Uterus (tissue), 4 donors: ENCODE measurements at places on chromosomes 13 and 19. TPM values are rescaled to one million over a fixed set of nuclear protein-coding genes. Genes with fewer than 3 reads are reported as not detected.

The VSTM1 gene
- not detected for total RNA-seq

The FGF22 gene
- total RNA-seq = not detected

- no peak for DNase-seq
Observed at GRCh38 chr13:97892717-97893116, 60.8 kb upstream of the IPO5 start.

DNA sequence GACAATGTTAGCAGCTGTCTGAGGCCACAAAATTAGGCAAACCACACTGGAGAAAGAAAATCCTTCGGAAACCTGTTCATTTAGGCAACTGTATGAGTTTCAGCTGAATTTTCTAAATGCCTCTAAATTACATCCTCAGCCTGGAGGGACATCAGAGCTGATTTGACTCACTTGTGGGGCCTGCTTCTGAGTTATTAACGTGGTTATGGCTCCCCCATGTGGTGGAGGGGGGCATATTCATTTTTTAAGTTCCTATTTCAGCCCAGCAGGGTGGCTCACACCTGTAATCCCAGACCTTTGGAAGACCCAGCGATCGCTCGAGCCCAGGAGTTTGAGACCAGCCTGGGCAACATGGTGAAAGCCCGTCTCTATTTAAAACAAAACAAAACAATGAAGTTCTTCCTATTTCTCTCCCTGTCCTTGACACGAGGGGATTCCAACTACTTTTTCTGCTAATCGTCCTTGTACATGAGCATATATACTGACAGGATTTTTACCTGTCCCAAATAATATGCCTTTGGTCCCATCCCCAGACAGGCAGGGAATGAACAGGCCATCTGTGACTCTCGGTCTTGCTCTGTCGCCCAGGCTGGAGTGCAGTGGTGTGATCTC lies 31.5 kb upstream of the HIF3A start:
- peak; percentile 52 for DNase-seq

DNA sequence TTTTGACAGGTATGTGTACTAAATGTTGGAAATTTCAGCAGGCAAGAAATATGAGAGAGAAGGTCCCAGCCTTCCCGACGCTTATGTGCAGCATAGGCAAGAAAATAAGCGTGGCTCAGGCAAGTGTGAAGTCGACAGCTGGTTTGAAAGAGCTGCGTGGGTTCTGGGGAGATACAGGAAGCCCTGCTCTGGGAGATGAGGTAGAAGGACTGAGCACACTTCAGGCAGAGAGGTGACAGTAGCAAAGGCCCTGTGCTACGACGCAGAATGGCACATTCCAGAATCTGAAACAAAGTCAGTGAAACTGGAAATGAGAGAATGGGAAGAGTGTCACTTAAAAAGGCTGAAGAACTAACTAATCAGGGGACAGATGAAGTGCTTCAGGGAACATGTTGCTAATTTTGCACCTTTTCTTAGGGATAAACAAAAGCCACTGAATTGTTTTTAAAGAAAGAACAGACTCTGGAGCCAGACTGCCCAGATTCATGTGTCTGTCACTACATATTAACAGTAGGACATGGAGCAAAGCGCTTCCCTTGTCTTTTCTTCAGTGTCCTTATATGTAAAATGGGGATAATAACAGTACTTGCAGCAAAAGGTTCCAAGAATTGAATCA lies 160.1 kb downstream of the SPRY2 start:
- DNase-seq = no peak

The ESD gene
- total RNA-seq = 108 TPM

DNA sequence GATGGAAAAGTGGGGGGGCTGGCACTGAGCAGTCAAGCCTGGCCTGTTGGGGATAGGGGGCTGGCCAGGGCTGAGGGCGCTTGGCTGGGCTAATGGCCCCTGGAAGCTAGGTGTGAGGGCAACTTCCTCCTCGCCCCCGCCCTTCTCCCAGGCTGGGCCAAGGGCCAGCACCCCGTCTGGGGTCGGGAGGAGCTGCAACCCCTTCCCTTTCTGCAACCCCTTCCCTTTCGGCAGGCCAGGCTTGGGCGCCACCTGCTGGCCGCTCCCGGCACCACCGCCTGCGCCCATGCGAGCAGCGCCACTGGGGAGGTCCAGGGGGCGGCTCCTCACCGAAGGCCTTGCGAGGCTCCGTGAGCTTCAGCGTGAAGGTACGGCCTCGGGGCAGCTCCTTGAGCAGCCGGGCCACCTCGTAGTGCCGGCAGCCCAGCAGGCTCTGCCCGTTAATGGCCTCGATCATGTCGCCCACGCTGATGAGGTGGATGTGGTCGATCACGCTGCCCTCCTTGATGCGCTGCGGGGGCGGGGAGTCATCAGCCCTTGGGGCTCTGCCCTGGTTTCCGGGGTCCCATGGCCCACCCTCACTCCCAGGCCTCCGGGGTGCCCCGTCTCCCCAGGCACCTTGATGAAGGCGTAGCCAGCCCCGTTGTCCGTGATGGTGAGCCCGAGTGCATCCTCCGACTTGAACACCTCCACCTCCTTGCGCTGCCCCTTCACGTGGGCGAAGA lies 5.0 kb upstream of the PTGER1 start:
- DNase-seq = no peak

DNA sequence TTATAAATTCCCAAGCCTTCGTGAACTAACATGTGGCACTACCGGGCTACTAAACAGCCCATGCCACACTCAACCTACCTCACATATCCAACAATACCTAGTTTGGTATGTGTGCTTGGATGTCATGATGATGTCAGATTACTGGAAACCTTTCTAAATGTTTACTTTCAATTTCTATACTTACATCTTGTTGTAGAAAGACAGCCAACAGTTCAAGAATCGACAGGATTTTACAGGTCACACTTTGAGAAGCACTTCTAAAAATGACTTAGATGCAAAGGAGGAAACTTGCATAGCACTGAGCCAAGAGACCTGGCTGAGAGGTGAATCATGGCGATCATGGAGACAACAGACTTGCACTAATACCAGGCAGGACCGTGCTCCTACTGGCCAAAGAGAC lies 209.9 kb downstream of the COL4A1 start:
- DNase-seq = no peak

DNA sequence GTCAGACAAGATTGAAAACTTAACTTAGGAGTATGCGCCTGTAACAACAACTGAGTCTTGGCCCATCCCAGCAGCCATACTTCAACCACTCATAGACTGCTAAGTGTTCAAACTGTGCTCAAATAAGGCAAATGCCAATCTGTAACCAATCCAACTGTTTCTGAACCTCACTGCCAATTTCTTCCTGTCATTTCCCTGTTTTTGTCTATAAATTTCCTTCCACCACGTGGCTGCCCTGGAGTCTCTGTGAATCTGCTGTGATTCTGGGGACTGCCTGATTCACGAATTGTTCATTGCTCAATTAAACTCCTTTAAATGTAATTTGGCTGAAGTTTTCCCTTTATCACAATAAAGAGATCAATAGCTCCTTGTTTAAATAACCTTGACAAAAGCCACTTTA lies 50.8 kb upstream of the FREM2 start:
- no peak for DNase-seq

The SLAIN1 gene
- total RNA-seq = 14.3 TPM
